Lower lobe of right lung (tissue), 2 donors: ENCODE measurements at places on chromosomes 7 and 10. TPM values are rescaled to one million over a fixed set of nuclear protein-coding genes. Genes with fewer than 3 reads are reported as not detected.

GRCh38 chr7:158904599-158904998 lies 48.2 kb downstream of the DYNC2I1 start:
- H3K4me1 ChIP-seq = no peaks in the 10 kb centered on the region
- H3K27ac ChIP-seq = no peak overlapping the region
- H3K4me3 ChIP-seq = no peak overlapping the region
- H3K36me3 ChIP-seq = peaks cover 65% of the 10 kb centered on the region
- DNase-seq = no peak

- peaks cover 8% of the 10 kb centered on the region for H3K36me3 ChIP-seq
- no peak for DNase-seq
- H3K4me3 ChIP-seq = no peak overlapping the region
- H3K27me3 ChIP-seq = no peaks in the 10 kb centered on the region
- H3K4me1 ChIP-seq = no peaks in the 10 kb centered on the region
- H3K27ac ChIP-seq = no peak overlapping the region
Observed at GRCh38 chr10:86878983-86879713, 78.3 kb downstream of the MMRN2 start.

GRCh38 chr7:121879544-121879943 lies 6.6 kb downstream of the PTPRZ1 start:
- peaks cover 4% of the 10 kb centered on the region for H3K27me3 ChIP-seq
- no peak overlapping the region for H3K27ac ChIP-seq
- DNase-seq = no peak
- H3K4me1 ChIP-seq = no peaks in the 10 kb centered on the region

SLC16A12 gene
- total RNA-seq = 1.0 TPM
